PC-3 (cell line): ENCODE measurements at places on chromosomes 2 and 18. TPM values are rescaled to one million over a fixed set of nuclear protein-coding genes. Genes with fewer than 3 reads are reported as not detected.

DNA sequence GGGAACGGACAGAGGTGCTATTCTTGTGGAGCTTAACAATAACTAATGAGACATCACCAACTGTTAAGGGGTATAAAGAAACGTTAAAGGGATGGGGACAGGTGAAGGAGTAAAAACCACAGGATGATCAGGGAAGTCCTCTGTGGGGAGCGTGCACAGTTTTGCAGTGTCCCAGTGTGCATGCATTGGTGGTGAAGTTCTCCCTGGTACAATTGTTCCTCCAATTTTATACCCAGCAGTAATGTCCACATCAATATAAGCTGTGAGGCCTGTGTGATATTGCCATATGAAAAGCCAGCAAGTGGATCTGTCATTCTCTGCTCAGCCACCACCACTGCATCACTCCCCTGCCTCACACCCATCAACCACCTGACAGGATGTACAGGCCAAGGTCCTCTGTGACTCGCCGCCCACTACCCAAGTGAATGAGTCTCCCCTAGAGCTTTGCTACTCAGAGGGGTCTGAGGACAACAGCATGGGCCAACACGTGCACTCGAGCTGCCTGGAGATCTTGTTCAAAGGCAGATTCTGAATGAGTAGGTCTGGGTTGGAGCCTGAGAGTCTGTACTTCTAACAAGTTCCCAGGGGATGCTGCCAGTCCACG is 4.6 kb downstream of the MLPH start:
- H3K4me3 ChIP-seq: no peak overlapping the region
- no peaks in the 10 kb centered on the region for H3K27me3 ChIP-seq

GRCh38 chr2:26886736-26887135 is 38.8 kb downstream of the DPYSL5 start:
- no peak overlapping the region for H3K27ac ChIP-seq
- H3K4me1 ChIP-seq: no peaks in the 10 kb centered on the region
- no peaks in the 10 kb centered on the region for H3K36me3 ChIP-seq
- H3K27me3 ChIP-seq: peaks cover 79% of the 10 kb centered on the region
- DNase-seq: no peak
- no peak overlapping the region for H3K4me3 ChIP-seq

DNA sequence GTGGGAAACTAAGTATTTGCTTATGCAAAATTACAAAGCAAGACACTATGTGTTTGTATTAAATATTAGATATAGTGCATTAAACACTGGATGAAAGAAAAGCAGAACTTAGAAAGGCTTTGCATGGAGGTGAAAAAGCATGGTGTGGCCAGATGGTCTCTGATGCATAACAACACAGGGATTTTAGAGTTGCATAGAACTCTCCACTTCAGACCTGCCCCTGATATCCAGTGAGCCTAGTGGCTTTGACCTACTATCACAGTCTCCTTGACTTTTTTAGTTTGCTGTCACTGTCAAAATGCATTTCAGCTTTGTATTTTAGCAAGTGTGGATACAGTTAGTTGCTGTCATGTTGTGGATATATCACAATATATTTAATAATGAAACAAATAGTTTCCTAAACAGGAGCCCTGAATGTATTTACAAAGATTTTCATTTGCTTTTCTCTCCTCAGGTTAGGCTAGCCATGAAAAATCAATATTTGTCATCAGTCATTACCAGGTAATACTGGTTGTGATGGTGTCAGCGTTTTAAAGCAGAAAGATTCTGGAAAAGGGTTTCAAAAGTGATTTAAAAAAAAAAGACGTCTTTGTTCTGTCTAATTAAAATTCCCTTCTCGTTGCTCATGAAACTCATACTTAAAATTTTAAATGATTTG is 5.2 kb downstream of the CSRNP3 start:
- H3K4me3 ChIP-seq: no peak overlapping the region
- H3K4me1 ChIP-seq: peaks cover 14% of the 10 kb centered on the region; the same call in 1 of the 2 replicates
- no peak for DNase-seq

DNA sequence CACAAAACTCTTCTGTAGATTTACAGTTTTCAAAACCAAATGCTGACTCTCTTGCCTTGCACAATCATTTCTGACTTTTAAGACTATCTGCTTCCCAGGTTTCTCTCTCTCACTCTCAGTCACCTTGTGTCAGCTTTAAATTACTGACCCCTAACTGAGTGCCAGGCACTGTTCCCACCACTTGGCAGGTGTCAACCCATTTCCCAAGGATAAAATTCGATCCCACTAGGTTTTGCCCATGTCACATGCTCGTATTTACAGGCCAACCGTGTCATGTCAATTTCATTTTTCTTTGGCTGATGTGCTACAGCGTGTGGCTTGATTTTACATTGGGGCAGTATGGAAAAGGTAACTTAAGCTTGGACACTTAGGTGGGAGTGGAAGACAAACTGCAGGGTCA is 26.1 kb upstream of the LMAN1 start:
- no peak overlapping the region for H3K27ac ChIP-seq
- DNase-seq: no peak
- H3K27me3 ChIP-seq: no peaks in the 10 kb centered on the region
- H3K4me3 ChIP-seq: no peak overlapping the region
- no peaks in the 10 kb centered on the region for H3K36me3 ChIP-seq

- no peaks in the 10 kb centered on the region for H3K36me3 ChIP-seq
- no peak overlapping the region for H3K4me3 ChIP-seq
- no peak overlapping the region for H3K27ac ChIP-seq
- H3K27me3 ChIP-seq: no peaks in the 10 kb centered on the region
- no peak for DNase-seq
Observed at GRCh38 chr2:197292619-197293018, 18.0 kb downstream of the ANKRD44 start.

DNA sequence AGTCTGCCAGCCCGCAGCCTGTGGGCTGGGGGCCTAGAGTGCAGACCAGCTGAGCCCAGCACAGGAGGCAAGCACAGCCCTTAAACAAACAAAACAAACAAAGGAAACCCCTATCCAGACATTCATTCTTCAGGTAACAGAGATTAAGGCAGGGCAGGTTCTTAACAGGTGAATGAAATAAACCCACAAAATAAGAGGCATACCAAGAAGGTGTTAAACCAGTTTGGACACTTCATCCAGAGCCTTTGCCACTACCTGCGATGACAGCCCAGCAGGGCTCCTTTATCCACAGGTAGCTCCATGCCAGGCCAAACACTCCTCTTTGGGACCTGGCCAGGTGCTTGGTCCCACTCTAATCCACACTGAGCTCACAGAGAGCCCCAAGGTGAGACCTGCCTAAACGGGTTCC is 209.7 kb upstream of the SIX2 start:
- no peaks in the 10 kb centered on the region for H3K36me3 ChIP-seq
- H3K4me3 ChIP-seq: no peak overlapping the region
- peak overlapping the region; percentile 31; the same call in 1 of the 2 replicates for H3K27ac ChIP-seq
- peaks cover 14% of the 10 kb centered on the region for H3K4me1 ChIP-seq
- no peaks in the 10 kb centered on the region for H3K27me3 ChIP-seq

- H3K27ac ChIP-seq: no peak overlapping the region
- no peaks in the 10 kb centered on the region for H3K36me3 ChIP-seq
- H3K4me1 ChIP-seq: no peaks in the 10 kb centered on the region
- no peak overlapping the region for H3K4me3 ChIP-seq
Observed at GRCh38 chr18:59555995-59556659, 141.1 kb downstream of the CCBE1 start.

- no peak overlapping the region for H3K27ac ChIP-seq
- H3K36me3 ChIP-seq: no peaks in the 10 kb centered on the region
- H3K27me3 ChIP-seq: no peaks in the 10 kb centered on the region
- H3K4me1 ChIP-seq: peaks cover 8% of the 10 kb centered on the region; the same call in 1 of the 2 replicates
Observed at GRCh38 chr2:109229094-109229675, 100.2 kb downstream of the SH3RF3 start.

GRCh38 chr2:227499627-227500300 is 27.8 kb downstream of the AGFG1 start:
- no peak overlapping the region for H3K27ac ChIP-seq
- no peak overlapping the region for H3K4me3 ChIP-seq
- no peak for DNase-seq
- peaks cover 5% of the 10 kb centered on the region; the same call in 1 of the 2 replicates for H3K36me3 ChIP-seq

DNA sequence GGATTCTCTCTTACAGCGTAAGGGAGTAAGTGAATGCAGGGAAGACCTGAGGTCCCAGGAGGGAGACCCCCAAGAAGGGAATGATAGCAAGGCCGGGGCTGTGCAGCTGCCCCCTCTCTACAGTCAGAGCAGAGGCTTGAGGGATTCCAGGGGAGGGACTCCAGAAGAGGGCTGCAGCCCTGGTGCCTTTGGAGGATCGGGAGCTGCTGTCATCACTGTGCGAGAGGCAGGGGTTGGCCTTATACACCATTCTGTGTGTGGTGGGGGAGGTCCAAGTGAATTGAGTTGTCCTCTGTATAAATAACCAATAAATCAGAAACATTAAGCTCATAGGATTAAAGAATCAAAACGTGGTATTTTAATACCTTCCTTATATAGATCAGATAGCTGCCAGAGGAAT is 114.9 kb downstream of the GLI2 start:
- H3K27me3 ChIP-seq: no peaks in the 10 kb centered on the region
- no peaks in the 10 kb centered on the region for H3K4me1 ChIP-seq
- no peaks in the 10 kb centered on the region for H3K36me3 ChIP-seq
- no peak overlapping the region for H3K27ac ChIP-seq
- DNase-seq: no peak

- no peaks in the 10 kb centered on the region for H3K36me3 ChIP-seq
- H3K4me3 ChIP-seq: no peak overlapping the region
- H3K4me1 ChIP-seq: no peaks in the 10 kb centered on the region
- H3K27me3 ChIP-seq: no peaks in the 10 kb centered on the region
Observed at GRCh38 chr18:58526425-58527284, 102.2 kb downstream of the ALPK2 start.

GRCh38 chr2:113219889-113220641 is 46.3 kb downstream of the PSD4 start:
- no peaks in the 10 kb centered on the region for H3K27me3 ChIP-seq
- no peak overlapping the region for H3K4me3 ChIP-seq
- no peak overlapping the region for H3K27ac ChIP-seq
- H3K4me1 ChIP-seq: no peaks in the 10 kb centered on the region
- DNase-seq: peak; percentile 33

GRCh38 chr2:148027822-148028221 is 6.9 kb downstream of the MBD5 start:
- H3K4me3 ChIP-seq: no peak overlapping the region
- H3K27ac ChIP-seq: no peak overlapping the region
- H3K4me1 ChIP-seq: peaks cover 11% of the 10 kb centered on the region; the same call in 1 of the 2 replicates
- no peak for DNase-seq

GRCh38 chr2:119706221-119706620 is 27.2 kb downstream of the TMEM177 start:
- H3K4me1 ChIP-seq: peaks cover 4% of the 10 kb centered on the region; the same call in 1 of the 2 replicates
- H3K27me3 ChIP-seq: no peaks in the 10 kb centered on the region
- H3K27ac ChIP-seq: no peak overlapping the region
- no peak for DNase-seq
- H3K36me3 ChIP-seq: no peaks in the 10 kb centered on the region

DNA sequence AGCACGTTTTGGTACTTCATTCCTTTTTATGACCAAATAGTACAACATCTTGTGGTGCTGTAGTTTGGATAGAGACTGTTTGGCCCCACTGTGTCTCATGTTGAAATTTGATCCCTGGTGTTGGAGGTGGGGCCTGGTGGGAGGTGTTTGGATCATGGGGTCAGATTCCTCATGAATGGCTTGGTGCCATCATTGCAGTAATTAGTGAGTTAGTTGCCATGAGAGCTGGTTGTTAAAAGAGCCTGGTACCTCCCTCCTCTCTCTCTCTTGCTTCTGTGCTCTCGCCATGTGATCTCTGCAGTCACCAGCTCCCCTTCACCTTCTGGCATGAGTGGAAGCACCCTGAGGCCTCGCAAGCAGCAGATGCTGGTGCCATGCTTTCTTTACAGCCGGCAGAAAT is 50.9 kb downstream of the NCAPH start:
- H3K4me3 ChIP-seq: no peak overlapping the region
- no peak overlapping the region for H3K27ac ChIP-seq
- H3K27me3 ChIP-seq: no peaks in the 10 kb centered on the region
- H3K36me3 ChIP-seq: no peaks in the 10 kb centered on the region

GRCh38 chr2:106843001-106843909 is 42.7 kb downstream of the ST6GAL2 start:
- no peak overlapping the region for H3K4me3 ChIP-seq
- H3K36me3 ChIP-seq: no peaks in the 10 kb centered on the region
- H3K4me1 ChIP-seq: no peaks in the 10 kb centered on the region
- H3K27ac ChIP-seq: no peak overlapping the region

- peaks cover 66% of the 10 kb centered on the region for H3K36me3 ChIP-seq
- no peak overlapping the region for H3K4me3 ChIP-seq
- no peaks in the 10 kb centered on the region for H3K27me3 ChIP-seq
- no peak for DNase-seq
Observed at GRCh38 chr18:23553887-23554286, 32.4 kb downstream of the NPC1 start.

DNA sequence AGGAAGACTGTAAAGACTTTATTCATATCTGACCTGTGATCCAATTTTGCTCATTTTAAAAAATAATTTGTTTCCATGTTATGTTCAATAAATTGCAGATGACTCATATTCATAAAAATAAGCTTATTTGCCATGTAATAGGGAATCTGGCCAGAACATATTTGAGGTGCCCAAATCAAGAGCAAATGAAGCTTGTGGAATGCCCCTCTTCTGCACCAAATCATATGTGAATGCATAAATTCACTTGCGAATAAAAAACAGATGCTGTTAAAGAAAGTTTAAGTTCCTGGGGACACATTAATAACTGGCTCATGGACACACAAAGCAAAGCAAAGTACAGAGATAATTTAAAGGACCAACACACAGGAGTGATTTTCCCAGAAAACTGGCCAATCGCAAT is 279.0 kb upstream of the CDH2 start:
- H3K4me3 ChIP-seq: no peak overlapping the region
- H3K27ac ChIP-seq: no peak overlapping the region
- DNase-seq: peak; percentile 15
- peaks cover 30% of the 10 kb centered on the region for H3K4me1 ChIP-seq

GRCh38 chr2:168962636-168963035 is 61.5 kb downstream of the G6PC2 start:
- no peaks in the 10 kb centered on the region for H3K27me3 ChIP-seq
- no peak overlapping the region for H3K4me3 ChIP-seq
- peaks cover 35% of the 10 kb centered on the region for H3K4me1 ChIP-seq
- peak; percentile 34 for DNase-seq
- H3K36me3 ChIP-seq: no peaks in the 10 kb centered on the region

GRCh38 chr2:201432038-201432620 is 19.1 kb downstream of the TRAK2 start:
- H3K36me3 ChIP-seq: peaks cover 3% of the 10 kb centered on the region
- peak overlapping the region; percentile 78 for H3K27ac ChIP-seq
- peak; percentile 74 for DNase-seq
- H3K4me1 ChIP-seq: peaks cover 17% of the 10 kb centered on the region
- H3K4me3 ChIP-seq: 0 out of 2 replicates have a peak overlapping the region, but pooled peaks have one; percentile 2

Gene UGT1A7
- total RNA-seq: not detected in 2 replicates

Gene OTOS
- not detected in 2 replicates for total RNA-seq

Gene SELENOI
- 22.0 and 22.3 TPM in 2 replicates for total RNA-seq

Gene NTSR2
- total RNA-seq: not detected in 2 replicates

Gene ITGAV
- total RNA-seq: 23.5 and 25.2 TPM in 2 replicates

Gene RPE
- 60.5 and 77.3 TPM in 2 replicates for total RNA-seq

Gene CHRND
- total RNA-seq: not detected in 2 replicates

Gene CYBRD1
- 0.87 and 1.7 TPM in 2 replicates for total RNA-seq

Gene MAPK4
- not detected in 2 replicates for total RNA-seq

Gene C2orf81
- total RNA-seq: 1.6 and 2.4 TPM in 2 replicates
